ENCODE measurements at places on chromosomes 11 and 22. TPM values are rescaled to one million over a fixed set of nuclear protein-coding genes. Genes with fewer than 3 reads are reported as not detected.

Gene KCNC1
- polyA plus RNA-seq, result 5.2 TPM

Gene OTOG
- 4.2 TPM for polyA plus RNA-seq

Gene P2RX6
- 5.2 TPM for polyA plus RNA-seq

Gene OR8G5
- 5.7 TPM for polyA plus RNA-seq

Gene RIBC2
- 66.7 TPM for polyA plus RNA-seq

Gene SCGB1A1
- polyA plus RNA-seq, result not detected

Gene BIRC2
- 41.3 TPM for polyA plus RNA-seq

Gene SYT13
- 3.3 TPM for polyA plus RNA-seq

Gene SLC22A8
- polyA plus RNA-seq, result not detected

Gene TRIM48
- not detected for polyA plus RNA-seq

Gene PHOX2A
- polyA plus RNA-seq, result 1.6 TPM

Gene ANO9
- polyA plus RNA-seq, result 1.6 TPM

Gene CBX6
- 18.7 TPM for polyA plus RNA-seq

Gene C11orf65
- 69.7 TPM for polyA plus RNA-seq

Gene NEFH
- polyA plus RNA-seq, result 12.0 TPM
